Retina (tissue), 1 donor: ENCODE measurements at places on chromosomes 6 and 20.

- no peak for DNase-seq
These were observed 10.4 kb downstream of the HIVEP2 start for GRCh38 chr6:142934599-142934998.

GRCh38 chr6:113976806-113977205 lies 5.9 kb upstream of the HDAC2 start:
- no peak for DNase-seq

- no peak for DNase-seq
These were observed 215.3 kb downstream of the RNGTT start for GRCh38 chr6:88748141-88748540.

DNA sequence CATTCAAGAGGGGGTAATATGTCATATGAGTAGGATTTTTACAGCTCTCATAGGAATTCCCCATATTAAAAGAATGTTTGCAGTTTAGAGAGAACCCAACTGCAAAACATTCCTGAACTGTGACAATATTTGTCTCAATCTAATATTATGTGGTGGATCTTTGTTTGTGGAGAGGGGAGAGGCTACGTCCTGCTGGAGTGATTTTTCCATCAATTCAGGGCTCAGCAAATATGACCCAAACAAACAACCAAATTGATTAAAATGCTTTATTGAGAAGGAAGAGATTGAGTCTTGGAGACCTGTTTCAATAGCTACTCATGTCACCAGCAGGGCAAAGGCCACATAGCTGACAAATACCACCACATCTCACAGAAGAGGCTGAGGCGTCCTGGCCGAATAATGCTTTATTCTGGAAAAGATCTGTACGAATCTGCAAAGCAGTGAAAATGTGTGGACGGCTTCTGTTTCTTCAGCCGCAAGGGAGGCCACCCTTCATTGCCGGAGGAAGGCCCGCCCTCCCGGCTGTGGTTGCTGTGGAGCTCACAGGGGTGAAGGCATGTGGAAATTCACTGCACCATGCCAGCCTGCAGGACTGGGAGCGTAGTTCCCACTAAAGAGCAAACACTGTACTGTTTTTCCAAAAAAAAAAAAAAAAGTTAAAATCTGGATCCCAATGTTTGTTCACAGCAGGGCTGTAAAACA lies 89.7 kb upstream of the QKI start:
- DNase-seq: peak; percentile 60
